ENCODE measurements at places on chromosomes 11 and 22. TPM values are rescaled to one million over a fixed set of nuclear protein-coding genes. Genes with fewer than 3 reads are reported as not detected.

- no peak overlapping the region for H3K4me3 ChIP-seq
- no peak overlapping the region for H3K27ac ChIP-seq
- H3K36me3 ChIP-seq = no peaks in the 10 kb centered on the region
- DNase-seq = no peak
These were observed 562 bp downstream of the SHANK2 start for GRCh38 chr11:71251761-71252268.

DNA sequence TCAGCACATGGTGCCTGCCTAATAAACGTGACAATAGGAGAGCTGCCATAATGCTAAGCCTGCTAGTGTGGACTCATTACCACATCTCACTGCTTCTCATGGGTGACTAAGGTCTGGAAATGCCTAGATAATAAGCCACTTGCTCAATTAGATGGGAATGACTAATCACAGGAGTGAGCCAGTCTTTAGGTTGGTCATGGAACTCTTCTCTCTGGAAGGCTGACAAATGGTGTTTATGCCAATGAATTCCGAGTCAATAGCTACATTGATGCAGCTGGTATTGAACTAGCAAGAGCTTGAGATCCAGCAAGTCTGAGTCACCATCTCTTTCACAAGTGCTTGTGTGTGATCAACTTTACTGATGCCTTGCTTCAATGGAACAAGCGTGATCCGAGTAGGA lies 334.9 kb downstream of the OPCML start:
- H3K36me3 ChIP-seq = no peaks in the 10 kb centered on the region
- no peak overlapping the region for H3K27ac ChIP-seq
- no peak overlapping the region for H3K4me3 ChIP-seq
- no peaks in the 10 kb centered on the region for H3K4me1 ChIP-seq

DNA sequence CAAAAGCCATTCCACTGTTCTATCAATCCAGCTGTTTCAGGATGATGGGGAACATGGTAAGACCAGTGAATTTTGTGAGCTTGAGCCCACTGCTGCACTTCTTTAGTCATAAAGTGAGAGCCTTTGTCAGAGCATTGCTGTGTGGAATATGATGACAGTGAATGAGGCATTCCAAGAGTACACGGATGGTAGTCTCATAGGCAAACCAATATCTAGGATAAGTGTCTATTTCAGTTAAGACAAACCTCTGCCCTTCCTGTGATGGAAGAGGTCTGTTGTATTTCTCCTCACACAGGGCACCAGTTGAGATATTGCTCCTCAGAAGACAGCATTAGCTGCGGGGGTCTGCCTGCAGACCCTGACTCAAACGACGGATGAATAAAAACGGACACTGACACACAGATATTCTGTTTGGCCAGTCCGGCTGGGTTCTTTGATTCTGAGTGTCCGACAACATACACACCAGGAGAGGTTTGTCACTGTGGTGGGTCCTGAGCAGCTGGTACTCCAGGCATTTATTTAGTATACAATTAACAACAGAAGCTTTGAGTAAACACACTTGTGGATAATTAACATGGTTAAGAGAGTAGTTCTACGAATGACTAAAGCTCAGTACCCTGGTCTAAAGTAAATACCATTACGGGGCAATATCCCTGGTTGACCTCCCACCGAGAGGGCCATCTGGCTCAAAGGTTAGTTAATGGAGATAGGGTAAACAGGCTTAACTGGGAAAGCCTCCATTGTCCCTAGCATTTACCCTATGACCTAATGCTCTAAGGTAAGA lies 121.7 kb downstream of the ZNF280B start:
- H3K27ac ChIP-seq = no peak overlapping the region
- H3K36me3 ChIP-seq = no peaks in the 10 kb centered on the region
- DNase-seq = no peak
- H3K4me1 ChIP-seq = no peaks in the 10 kb centered on the region

- peaks cover 8% of the 10 kb centered on the region for H3K27me3 ChIP-seq
- H3K4me3 ChIP-seq = no peak overlapping the region
- no peak for DNase-seq
These were observed 68.5 kb downstream of the SPATA19 start for GRCh38 chr11:133776671-133777367.

DNA sequence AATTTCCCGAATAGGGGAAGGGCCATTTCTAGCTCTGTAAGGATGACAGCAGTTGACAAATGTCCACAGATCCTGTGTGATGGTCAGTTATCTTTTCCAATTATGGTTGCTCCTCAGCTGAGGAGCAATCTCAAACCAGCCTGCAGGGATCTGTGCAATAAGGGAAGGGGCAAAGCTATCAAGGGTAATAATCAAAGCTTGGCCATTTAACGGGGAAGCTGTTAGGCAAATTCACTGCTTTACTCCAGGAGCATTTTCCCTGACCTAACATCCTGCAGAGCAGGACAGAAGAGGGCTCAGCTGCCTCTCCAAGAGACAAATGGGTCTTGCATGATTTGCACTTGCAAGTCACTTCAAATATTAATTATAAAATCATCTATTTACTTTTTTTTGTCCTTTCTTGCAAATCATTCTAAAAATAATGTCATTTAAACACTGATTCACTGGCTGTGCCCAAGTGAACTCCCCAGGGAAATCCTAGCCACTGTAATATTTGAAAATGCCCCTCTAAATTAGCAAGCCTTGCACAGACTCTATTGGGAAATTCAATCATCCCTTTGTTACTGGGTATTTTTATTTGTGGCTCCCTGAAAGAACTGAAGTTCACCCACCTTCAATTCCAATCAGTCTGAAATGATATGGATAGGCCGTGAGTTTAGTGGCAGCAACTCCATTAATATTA lies 1256.7 kb downstream of the LRRC4C start:
- H3K4me1 ChIP-seq = no peaks in the 10 kb centered on the region

DNA sequence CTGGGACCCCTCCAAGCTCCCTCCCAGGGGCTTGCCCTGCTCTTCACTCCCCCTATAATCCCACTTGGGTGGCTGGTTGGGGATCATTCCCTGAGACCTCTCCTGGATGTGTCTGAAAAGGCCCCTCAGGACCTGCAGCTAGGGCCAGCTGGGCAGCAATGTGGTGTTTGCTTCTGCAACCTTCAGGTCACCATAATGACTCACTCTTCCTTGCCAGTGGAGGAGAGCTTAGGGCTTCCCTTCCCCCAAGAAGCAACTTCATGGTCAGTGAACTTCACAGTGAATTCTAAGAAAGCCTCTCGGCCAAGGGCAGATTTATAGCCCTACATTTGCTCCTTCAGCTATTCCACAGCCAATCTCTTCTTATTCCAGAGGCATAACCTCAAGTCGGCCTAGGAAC lies 45.1 kb upstream of the TSPAN18 start:
- no peak overlapping the region for H3K27ac ChIP-seq
- no peak for DNase-seq
- H3K4me1 ChIP-seq = peaks cover 13% of the 10 kb centered on the region
- peaks cover 3% of the 10 kb centered on the region for H3K27me3 ChIP-seq
- H3K4me3 ChIP-seq = no peak overlapping the region

- peaks cover 47% of the 10 kb centered on the region for H3K27me3 ChIP-seq
- H3K4me1 ChIP-seq = no peaks in the 10 kb centered on the region
- DNase-seq = no peak
- H3K4me3 ChIP-seq = peak overlapping the region; percentile 45
These were observed 335 bp upstream of the SEZ6L start for GRCh38 chr22:26168939-26169314.

DNA sequence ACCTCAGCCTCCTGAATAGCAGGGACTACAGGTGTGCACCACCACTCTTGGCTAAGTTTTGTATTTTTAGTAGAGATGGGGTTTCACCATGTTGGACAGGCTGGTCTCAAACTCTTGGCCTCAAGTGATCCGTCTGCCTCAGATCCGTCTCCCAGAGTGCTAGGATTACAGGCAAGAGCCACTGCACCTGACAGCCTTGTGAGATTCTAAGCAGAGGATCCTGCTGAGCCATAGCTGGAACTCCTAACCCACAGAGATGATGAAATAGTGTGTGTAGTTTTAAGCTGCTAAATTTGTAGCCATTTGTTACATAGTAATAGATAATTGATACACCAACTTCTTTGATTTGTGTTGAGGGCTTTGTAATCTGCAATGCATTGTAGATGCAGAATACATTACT lies 51.1 kb downstream of the CLMP start:
- DNase-seq = no peak
- no peak overlapping the region for H3K27ac ChIP-seq
- H3K36me3 ChIP-seq = no peaks in the 10 kb centered on the region
- H3K4me1 ChIP-seq = no peaks in the 10 kb centered on the region
- no peak overlapping the region for H3K4me3 ChIP-seq

DNA sequence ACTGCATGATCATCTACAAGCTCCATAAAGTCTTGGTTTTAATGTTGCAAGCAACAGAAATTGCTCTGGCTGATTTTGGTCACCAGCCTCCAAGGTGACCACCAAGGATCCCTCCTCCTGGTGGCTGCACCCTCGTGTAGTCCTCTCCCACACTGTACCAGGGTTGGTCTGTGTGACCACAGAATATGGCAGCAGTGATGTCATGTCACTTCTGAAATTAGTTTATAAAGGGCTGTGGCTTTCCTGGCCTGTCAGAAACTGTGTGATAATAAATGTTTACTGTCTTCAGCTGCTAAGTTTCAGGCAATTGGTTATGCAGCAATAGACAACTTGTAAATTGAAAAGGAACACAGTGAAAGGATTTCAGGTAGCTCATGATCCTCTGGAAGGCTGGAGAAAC lies 5.3 kb upstream of the PRDM11 start:
- H3K36me3 ChIP-seq = no peaks in the 10 kb centered on the region
- DNase-seq = no peak
- H3K27ac ChIP-seq = peak overlapping the region; percentile 22
- peaks cover 25% of the 10 kb centered on the region for H3K4me1 ChIP-seq
- peak overlapping the region; percentile 12 for H3K4me3 ChIP-seq

DNA sequence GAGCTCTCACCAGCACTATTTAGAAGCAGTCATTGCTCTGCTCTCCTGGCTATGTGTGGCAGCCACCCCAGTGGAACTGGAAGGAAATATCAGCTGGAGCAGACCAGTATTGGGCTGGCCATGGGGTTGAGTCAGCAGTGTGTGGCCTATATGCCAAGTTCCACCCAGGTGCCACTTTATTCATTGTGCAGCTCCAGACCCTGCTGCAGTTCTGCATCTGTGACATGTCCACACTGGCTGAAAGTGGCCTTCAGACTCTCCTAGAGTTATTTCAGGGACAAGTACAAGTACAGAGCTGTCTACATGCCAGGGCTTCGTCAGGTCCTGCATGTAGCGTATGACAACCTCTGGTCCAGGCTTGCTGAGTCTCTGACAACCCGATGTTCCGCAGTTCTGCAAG lies 55.2 kb downstream of the CABIN1 start:
- no peak for DNase-seq
- no peak overlapping the region for H3K4me3 ChIP-seq
- peaks cover 11% of the 10 kb centered on the region for H3K4me1 ChIP-seq
- no peaks in the 10 kb centered on the region for H3K27me3 ChIP-seq
- peaks cover 4% of the 10 kb centered on the region for H3K36me3 ChIP-seq
- no peak overlapping the region for H3K27ac ChIP-seq

- peaks cover 4% of the 10 kb centered on the region for H3K36me3 ChIP-seq
- no peaks in the 10 kb centered on the region for H3K4me1 ChIP-seq
- no peak overlapping the region for H3K27ac ChIP-seq
- no peaks in the 10 kb centered on the region for H3K27me3 ChIP-seq
These were observed 26.8 kb downstream of the CLDN25 start for GRCh38 chr11:113806406-113806805.

DNA sequence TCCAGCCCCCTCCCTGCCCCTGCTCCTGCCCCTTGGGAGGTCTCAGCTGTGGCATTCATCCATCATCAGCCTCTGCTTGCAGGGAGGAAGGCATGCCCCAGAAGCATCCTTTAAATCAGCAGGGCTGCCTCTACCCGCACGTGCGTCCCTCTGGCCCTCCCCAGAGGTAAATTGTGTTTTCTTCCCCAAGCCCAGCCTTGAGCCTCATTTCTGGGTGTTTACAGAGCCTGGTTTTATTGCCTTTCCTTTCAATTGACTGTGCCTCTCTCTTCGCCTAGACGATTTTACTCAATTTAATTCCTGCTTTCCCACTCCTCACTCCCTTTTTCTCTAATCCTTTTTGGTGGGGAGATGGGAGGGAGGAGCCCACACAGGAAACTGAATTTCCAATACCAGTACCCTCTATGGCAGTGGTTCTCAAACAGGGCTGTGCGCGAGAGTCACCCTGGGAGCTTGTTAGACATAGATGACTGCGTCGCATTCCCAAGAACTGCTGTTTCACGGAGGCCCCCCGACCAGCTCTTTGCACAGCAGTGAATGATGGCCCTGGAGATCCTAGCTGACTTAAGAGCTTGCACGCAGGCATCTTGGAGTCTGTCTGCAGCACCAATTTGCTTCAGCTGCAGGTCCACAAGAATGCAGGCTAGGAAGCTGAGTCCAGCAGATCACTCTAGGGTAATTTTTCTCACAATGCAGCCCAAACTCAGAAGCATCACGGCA lies 15.1 kb upstream of the OAF start:
- H3K4me1 ChIP-seq = no peaks in the 10 kb centered on the region
- H3K36me3 ChIP-seq = no peaks in the 10 kb centered on the region
- no peak for DNase-seq
- H3K27me3 ChIP-seq = peaks cover 3% of the 10 kb centered on the region
- no peak overlapping the region for H3K4me3 ChIP-seq
- H3K27ac ChIP-seq = no peak overlapping the region

GRCh38 chr11:32033067-32033466 lies 57.8 kb upstream of the RCN1 start:
- peaks cover 23% of the 10 kb centered on the region for H3K4me1 ChIP-seq
- H3K4me3 ChIP-seq = peak overlapping the region; percentile 32
- H3K36me3 ChIP-seq = no peaks in the 10 kb centered on the region
- H3K27me3 ChIP-seq = peaks cover 26% of the 10 kb centered on the region
- no peak for DNase-seq

DNA sequence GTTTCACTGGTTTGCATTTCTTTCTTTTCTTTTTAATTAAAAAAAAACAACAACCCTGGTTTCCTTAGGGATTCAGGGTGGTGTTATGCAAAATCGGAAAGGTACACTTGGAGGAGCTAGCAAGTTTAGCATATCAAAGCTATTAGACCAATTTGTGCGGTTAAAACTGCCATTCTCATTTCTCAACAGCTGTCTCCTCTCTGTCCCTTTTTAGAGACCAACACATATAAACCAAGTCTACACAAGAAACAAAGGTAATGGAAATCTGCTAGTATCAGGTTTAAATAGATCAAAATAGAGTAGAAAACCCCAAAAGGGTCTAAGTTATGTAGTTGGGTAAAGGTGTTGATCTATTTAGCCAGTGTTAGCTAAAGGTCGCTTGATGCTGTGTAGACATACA lies 1.7 kb upstream of the SESN3 start:
- no peak for DNase-seq
- peaks cover 16% of the 10 kb centered on the region for H3K27me3 ChIP-seq
- no peaks in the 10 kb centered on the region for H3K36me3 ChIP-seq
- H3K27ac ChIP-seq = no peak overlapping the region
- peaks cover 14% of the 10 kb centered on the region for H3K4me1 ChIP-seq

- no peaks in the 10 kb centered on the region for H3K36me3 ChIP-seq
- DNase-seq = no peak
- H3K27ac ChIP-seq = no peak overlapping the region
- no peak overlapping the region for H3K4me3 ChIP-seq
These were observed 629.5 kb downstream of the BRD1 start for GRCh38 chr22:49197986-49198704.

- H3K27me3 ChIP-seq = no peaks in the 10 kb centered on the region
- H3K36me3 ChIP-seq = no peaks in the 10 kb centered on the region
- no peak overlapping the region for H3K27ac ChIP-seq
- no peak overlapping the region for H3K4me3 ChIP-seq
These were observed 4.4 kb downstream of the SLC2A11 start for GRCh38 chr22:23862103-23862502.

Gene ASCL2
- 5.3 TPM for total RNA-seq

Gene CDC45
- total RNA-seq = 57.8 TPM

Gene FAM180B
- 0.62 TPM for total RNA-seq

Gene NFAM1
- total RNA-seq = 0.19 TPM

Gene CECR2
- total RNA-seq = not detected

Gene OR10A2
- not detected for total RNA-seq

Gene LARGE2
- total RNA-seq = 2.0 TPM

Gene CLMP
- not detected for total RNA-seq
